Central memory CD4-positive, alpha-beta T cell (primary cell): ENCODE measurements at places on chromosomes 2 and 18.

DNA sequence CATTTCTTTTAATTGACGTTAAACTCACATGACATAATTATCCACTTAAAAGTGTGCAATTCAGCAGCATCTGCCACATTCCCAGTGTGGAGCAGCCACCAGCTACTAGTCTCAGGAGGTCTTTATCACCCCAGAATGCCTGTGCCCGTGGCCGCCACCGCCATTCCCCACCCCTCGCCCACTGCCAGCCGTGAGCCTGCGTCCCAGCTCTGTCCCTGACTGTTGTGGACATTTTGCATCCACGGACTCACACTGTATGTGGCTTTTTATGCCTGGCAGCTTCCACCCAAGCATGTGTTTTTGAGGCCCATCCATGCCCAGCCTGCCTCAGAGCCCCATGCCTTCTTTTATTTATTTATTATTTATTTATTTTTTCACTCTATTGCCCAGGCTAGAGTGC is 9.2 kb downstream of the BOK start:
- DNase-seq, result no peak

GRCh38 chr18:26252411-26252810 is 26.2 kb downstream of the TAF4B start:
- no peak for DNase-seq

- no peak for DNase-seq
Measured at GRCh38 chr2:18505703-18506341, 54.6 kb downstream of the RDH14 start.

GRCh38 chr2:200351815-200352214 is 45.3 kb downstream of the SPATS2L start:
- DNase-seq, result no peak

DNA sequence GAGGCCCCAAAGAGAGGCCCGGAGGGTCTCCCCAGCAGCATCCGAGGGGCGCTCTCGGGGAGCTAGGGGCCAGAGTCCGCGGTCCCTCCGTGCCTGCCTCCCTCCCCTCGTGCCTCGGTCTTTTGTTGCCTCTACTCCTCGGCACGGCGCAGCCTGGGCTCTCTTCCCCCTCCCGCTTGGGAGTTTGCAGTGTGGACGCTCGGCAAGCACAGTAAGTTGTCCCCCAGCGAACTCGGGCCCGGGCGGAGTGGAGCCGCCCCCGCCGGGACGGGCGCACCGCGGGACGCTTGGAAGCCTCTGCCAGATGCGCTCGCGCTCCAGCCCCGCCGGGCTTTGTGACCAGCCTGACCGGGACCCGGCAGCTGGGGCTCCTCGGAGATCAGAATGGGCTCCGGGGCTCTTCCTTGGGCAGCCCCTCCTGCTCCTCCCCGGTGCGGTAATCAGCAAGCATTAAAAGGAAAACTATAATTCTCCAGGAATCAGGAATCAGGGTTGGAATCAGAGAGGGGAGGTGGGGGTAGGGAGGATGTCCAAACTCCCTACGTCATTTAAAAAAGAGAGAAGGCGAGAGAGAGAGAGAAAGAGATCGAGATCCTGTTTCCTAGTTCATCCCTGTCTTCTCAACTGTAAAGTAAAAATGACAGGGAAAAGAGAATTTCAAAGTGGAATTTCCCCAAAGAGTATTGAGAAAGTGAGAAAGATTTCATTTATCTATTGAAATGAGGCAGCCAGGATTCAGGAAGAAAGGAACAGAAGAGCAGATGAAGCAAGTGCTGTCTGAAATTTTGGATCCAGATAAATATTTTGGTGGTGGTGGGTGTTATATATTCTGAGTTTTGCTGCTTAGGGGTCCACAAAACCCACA is 786 bp upstream of the TMEM200C start:
- DNase-seq, result no peak

GRCh38 chr2:160479269-160479668 is 14.3 kb downstream of the RBMS1 start:
- no peak for DNase-seq

DNA sequence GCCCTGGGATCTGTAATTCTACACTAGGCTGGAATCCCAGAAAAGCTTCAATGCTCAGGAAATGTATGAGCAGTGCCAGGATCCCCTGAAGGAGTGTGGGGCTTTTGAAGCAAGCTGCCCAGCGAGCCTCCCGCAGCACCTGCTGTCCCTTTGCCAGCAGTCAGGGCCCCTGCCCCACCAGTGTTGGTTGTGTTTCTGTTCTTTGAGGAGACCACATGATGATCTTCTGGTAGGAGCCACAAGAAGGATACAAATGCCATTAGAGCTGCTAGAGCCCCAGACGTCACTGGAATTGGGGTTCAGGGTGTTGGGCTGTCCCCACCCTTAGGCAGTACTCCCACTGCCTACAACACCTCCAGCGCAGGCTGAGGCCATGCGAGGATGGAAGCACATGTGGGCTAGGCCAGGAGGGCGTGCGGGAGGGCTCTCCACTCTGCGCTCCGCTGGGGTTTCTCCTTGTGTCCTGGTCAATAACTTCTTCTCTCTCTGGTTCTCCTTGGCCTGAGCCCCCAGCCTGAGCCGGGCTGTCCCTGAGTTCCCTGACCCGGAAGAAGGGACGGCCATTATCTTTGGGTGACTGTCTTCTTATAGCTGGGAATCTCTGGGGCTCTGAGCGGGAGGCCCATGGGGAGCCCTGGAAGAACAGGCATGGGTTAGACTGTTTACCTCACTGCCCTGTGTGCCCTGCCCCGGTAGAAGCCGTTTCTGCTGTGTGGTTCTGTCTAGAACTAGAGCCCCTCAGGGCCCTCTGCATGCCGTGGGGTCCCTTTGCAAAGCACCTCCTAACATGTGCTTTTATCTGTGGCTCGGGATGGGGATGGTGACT is 73.9 kb downstream of the LRRFIP1 start:
- no peak for DNase-seq

DNA sequence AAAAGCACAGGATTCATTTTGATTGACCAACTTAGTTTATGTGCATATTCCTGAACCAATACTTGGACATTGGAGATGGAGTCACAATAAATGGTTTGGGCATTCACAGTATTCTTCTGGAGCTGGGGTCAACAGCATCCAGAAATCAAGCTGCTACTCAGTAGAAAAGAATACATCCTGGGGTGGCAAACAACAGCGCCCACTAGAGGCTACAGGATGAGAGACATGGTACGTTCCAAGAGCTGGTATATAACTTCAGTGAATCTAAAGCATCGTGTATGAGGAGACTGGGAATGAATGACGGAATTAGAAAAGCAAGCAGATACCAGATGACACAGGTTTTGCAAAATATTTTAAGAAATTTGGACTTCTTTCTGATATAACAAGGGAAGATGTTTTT is 142.9 kb upstream of the FIGN start:
- DNase-seq, result no peak

DNA sequence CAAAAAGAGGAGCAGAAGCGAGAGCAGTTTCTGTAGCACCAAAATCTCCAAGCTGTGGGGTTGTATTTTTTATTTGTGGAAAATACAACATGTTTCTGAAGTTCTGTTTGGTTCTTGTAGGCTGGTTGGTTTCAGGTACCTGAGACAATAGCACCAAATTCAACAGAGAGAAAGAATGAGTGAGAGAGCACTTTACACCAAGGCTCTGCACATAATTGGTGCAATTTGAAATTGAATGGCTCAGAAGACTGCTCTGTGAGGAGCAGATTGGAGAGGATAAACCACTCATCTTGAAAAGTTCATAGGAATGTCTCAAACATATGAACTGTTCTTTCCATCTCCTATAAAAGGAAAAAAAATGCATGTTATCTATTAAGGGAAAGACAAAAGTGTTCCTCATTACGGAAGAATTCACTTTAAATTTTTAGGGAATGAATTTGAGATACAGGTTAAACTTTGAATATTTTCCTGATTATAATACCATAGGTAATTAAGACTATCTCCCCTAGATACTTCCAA is 175.1 kb downstream of the ATAD2B start:
- DNase-seq, result no peak

- no peak for DNase-seq
Measured at GRCh38 chr2:28439763-28440162, 47.1 kb downstream of the FOSL2 start.

DNA sequence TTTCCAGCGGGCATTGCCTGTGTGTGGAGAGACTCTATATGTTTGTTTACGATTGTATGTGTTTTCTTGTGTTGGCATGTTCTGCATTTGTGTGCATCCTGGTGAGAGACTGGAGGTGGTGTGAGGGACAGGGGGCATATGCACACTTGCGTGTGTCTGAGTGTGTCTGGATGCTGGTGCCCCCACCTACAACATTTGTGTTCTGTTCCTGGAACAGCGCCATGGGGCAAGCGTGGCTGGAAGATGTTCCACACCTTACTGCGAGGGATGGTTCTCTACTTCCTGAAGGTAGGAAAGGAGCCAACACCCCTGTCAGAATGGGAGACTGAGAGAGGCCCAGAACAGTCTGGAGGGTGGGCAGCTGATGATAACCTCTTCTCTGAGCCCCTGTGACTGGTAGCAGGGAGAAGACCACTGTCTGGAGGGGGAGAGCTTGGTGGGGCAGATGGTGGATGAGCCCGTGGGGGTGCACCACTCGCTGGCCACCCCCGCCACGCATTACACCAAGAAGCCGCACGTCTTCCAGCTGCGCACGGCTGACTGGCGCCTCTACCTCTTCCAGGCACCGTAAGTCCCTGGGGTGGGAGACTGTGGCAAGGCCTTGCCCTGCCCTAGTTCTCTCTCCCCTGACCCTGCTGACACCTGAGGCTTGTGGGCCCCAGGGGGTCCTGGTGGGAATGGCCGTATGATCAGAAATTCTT is 23.7 kb downstream of the PSD4 start:
- no peak for DNase-seq

DNA sequence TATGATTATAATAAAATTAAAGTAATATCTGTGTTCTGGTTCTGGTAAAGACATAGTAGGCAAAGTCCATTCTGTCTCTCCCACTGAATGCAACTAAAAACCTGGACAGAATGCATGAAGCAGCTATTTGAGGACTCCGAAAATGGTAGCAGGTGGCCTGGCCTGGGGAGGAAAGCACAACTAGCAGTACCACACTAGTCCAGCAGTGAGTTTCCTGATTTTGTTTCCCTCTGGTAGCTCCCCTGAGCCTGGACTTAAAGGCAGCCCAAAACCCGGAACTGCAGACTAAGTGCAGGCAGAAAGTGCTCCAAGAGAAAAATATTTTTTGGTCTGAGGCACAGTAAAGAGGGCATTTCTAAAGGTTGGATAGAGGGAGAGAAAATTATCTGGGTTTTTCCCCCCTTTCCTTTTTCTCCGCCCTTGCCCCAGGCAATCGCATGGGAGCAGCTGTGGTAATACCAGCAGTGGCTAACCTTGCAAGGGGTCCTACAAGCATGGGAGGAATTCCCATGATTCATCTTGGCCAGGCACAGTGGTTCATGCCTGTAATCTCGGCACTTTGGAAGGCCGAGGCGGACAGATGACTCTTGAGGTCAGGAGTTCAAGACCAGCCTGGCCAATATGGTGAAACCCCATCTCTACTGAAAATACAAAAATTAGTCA is 32.3 kb downstream of the ASXL2 start:
- DNase-seq, result no peak

DNA sequence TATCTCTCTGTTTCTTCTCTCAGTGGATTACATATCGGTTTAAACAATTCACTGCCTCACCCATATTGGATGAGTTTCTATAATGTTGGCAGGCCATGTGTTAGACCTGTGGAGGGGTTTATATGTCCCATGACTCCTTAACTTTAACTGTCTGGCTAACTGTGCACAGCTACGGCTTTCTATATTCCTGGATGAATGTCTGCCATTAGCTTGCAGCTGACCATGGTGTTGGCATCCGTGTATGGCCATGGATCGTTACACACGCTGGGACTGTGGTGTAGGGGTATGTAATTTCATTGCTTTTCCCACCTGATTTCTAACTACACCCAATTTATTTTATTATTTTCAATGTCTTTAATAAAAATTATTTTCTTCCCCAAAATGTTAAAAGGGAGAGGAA is 3.3 kb upstream of the TANC1 start:
- no peak for DNase-seq

DNA sequence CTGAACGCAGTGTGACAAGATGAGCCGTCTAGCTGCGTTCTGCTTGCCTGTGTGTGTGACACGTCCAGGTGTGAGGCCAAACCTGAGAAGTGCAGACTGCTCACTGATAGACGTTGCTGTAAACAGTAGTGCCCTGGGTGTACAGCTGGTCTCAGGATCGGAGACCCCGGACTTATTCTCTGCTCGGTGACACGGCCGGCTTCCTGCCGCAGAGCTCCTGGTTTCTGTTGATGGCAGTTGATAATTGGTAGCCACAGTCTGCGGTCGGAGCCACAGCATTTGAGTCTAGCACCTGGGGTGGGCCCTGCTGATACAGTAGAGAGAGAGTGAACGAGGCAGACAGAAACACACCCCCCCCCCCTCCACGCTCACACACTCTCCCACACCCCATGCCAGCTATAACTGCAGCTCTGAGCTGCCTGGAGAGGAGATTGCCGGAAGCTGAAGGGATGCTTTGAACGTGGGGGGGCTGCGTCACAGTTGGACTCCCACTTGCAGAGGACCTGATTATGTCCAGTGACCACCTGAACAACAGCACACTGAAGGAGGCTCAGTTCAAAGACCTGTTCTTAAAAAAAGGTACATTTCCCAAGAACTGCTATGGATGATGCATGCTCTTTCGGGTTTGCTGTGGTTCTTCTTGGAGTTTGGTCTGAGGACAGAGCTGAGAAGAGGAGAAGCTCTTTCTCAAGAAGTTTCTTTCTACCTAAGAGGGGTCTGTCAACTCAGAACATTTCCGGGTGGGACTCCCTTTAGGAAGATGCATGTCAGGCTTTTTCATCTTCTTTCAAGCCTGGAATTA is 114.0 kb downstream of the FAM210A start:
- DNase-seq, result peak; percentile 79

GRCh38 chr2:235138339-235138738 is 186.5 kb downstream of the SH3BP4 start:
- DNase-seq, result no peak

- no peak for DNase-seq
Measured at GRCh38 chr2:163774862-163775261, 39.1 kb upstream of the FIGN start.
